ENCODE measurements at places on chromosomes 1 and 21.

DNA sequence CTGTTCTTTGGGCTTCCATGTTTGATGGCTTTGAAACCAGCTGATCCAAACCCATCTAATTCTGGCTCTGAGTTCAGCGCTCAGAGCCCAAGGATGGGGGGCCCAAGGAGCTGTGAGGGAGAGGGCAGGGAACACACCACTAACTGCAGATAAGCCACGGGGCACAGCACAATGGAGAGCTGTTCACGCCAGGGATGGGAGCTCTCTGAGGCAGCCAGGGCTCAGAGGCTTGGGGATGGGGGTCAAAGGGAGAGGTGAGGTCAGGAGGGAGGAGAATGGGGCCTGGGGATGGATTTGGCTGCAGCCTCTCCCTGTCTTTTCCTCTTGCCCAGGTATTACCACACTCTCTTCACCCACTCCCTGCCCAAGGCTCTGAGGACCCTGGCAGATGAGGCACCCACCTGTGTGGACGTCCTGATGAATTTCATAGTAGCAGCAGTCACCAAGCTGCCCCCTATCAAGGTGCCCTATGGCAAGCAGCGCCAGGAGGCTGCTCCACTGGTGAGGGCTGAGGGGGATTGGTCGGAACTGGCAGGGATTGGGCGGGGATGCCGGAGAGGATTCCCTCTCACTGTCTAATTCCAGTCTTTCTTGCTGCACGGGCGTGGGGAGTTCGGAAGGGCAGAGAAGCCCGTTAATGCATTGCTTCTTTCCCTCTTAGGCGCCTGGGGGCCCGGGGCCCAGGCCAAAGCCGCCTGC, 11.3 kb downstream of the SLC30A2 start:
- peak; percentile 38 for DNase-seq

DNA sequence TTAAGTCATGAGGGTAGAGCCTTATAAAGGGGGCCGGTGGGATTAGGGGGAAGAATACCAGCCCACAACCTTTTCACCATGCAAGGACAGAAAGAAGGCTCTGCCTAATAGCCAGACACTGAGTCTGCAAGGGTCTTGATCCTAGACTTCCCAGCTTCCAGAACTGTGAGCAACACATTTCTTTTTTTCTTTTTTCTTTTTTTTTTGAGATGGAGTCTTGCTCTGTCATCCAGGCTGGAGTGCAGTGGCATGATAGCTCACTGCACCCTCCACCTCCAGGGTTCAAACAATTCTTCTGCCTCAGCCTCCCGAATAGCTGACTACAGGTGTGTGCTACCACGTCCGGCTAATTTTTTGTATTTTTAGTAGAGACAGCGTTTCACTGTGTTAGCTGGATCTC, 1.7 kb upstream of the ARL8A start:
- no peak for DNase-seq

DNA sequence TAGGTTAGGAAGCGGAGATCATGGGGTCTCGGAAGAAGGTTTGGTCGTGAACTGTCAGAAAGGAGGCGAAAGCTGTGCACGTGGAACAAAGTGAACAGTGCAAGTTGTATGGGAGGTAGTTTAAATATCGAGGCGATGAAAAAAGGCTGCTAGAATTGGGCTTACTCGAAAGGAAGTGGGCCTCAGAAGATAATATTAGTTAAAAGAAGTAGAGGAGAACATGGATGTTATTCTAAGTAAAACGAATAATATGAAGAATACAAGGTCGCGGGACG, 571 bp downstream of the WDR3 start:
- no peak for DNase-seq

DNA sequence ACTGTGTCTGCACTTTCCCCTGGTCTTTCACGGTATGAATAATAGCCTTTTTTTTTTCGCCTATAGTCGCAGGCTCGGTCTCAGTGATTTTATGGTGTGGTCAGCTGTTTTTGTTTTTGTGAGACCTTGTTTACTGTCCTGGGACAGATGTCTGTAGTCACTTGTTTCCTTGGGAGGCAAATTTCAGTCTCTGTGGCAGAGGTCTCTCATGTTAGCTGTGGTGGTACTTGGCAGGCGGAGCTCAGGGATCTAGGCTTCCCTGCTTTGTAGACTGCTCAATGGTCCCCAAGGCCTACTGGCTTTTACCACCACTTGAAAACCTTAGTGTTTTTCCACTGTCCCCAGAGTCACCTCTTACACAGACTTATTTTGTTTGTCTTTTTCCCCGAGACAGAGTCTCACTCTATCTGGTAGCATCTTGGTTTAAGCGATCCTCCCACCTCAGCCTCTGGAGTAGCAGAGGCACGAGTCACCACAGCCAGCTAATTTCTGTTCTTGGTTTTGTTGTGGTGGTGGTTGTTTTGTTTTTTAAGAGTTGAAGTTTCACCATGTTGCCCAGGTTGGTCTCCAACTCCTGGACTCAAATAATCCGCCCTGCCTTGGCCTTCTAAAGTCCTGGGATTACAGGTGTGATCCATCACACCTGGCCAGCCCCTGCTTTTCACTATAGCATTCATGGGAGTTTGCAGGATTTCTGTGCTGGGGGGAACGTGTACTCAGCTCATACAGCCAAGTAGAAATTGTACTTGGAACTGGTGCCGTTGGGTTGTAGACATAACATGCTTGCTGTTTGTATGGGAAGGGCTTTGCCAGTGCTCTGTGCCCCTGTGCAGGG, 10.3 kb downstream of the RNU1-2 start:
- peak; percentile 41 for DNase-seq

- no peak for DNase-seq
Measured at GRCh38 chr1:154884869-154885701, 15.0 kb upstream of the KCNN3 start.

- no peak for DNase-seq
Measured at GRCh38 chr1:248750496-248750895, 5.1 kb downstream of the LYPD8 start.

GRCh38 chr21:15788847-15789523, 59.2 kb downstream of the USP25 start:
- peak; percentile 69 for DNase-seq

- DNase-seq, result no peak
Measured at GRCh38 chr21:14833666-14834351, 231.0 kb downstream of the NRIP1 start.

DNA sequence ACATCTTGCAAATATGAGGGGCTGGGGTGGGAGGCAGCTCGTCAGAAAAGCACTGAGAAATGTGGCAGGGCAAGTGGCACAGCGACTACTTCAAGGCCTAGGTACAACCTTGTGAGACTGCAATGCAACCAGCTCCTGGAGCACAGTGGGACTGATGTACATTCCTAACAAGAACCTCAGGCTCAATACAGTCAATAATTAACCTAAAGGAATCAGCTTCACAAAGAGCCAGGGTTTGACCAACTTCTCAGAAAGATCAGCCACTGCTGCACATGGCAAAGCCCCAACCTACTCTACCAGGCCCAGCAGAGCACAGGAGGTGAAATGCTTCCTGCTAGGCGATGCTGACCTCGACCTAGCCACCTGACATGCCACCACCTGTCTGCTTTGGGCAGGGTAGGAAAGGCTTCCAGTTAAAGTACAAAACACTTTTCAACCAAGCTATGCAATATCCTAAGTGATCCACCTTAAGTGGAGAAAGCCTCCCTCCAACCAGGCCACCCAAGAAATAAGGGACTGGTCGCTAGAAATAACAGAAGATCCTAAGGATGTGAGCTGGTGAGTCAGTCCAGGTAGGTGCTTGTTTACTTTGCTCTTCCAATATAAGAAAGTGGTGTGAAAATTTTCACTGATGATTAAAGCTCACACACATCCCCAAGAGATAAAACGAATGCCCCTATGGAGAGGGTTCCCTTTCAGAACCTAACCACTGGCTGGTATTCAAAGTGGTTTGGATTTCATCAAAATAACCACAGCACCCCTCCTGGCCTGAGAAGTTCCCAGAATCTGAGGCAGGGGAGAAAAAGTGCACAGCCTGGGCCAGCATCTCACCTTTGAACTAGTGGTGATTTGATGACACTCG, 2.1 kb downstream of the RIPK4 start:
- DNase-seq, result no peak

GRCh38 chr1:8533124-8533523, 215.2 kb downstream of the SLC45A1 start:
- DNase-seq, result no peak

- DNase-seq, result no peak
Measured at GRCh38 chr1:79255421-79255820, 248.9 kb upstream of the ADGRL4 start.

DNA sequence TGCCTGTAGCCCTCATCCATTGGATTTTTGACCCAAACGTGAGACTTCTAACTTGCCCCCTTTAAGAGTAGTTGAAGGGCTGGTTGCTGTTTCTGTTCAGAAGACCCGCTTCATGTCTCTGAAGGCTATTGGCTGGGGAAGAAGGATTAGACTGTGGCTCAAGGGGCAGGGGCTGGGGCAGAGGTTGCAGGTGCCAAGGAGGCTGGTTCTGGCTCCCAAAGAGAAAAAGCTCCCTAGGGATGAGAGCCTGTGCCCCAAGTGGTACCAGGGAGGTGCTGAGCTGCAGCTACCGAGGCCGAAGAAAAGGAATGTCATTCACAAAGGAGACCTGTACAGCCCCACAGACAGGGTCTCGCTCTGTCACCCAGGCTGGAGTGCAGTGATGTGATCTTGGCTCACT, 5.8 kb downstream of the WNT3A start:
- DNase-seq, result no peak

DNA sequence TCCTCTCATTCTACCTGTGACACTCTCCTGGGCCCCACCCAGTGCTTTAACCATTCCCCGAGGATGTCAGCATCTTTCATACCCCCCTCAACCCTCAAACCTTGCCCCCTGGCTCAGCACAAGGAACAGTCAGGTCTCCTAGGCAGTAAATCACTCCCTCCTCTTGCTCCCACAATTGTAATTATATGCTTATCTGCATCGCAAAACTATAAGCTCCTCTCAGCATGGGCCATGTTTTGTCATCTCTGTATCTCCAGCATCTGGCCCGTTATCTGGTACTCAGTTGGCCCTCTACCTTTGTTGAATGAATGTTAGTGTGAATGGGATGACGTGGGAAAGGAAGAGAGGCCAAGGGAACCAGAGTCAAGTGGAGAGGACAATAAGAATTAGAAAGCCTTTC, 2.8 kb upstream of the ELOVL1 start:
- DNase-seq, result no peak

DNA sequence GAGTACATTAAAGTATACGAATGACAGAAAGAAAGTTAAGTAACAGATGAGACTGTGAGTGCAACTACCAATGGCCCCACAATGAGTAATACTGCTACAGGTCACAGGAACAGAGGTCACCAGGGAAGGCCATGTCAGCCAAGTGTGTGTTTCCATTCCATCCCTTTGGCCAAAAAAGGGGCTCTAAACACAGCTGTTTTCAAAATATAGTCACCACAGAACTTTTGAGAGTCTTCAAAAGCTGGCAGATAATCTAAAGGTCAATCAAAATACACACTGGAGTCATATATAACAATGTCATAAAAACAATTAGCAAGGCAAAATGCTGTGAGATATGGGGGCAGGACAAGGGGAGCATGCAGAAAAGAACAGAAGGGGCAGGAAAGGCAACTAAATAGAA, 10.2 kb downstream of the USP24 start:
- peak; percentile 35 for DNase-seq

DNA sequence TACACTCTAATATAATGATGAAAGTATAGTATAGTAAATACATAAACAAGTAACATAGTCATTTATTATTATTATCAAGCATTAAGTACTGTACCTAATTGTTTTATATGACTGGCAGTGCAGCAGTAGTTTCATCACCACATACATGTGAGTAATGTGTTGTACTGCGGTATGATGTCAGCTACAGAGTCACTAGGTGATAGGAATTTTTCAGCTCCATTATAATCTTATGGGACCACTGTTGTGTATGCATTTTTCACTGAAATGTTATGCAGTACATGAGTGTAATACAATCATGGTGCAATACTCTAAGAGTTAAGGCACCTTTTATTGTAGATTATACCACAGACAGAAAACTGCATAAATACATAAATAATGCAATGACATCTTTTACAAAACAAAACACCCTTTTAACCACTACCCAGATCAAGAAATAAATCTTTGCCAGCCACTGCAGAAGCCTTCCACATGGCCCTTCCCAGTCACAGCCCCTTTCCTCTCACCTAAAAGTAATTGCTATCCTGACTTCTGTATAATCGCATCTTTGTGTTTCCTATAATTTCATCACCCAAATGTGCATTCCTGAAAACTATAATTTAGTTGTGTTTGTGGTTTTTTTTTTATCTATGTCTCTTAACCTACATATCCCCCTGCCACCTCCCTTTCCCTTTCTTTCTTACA, 16.3 kb downstream of the ABCD3 start:
- DNase-seq, result peak; percentile 31

GRCh38 chr21:36716836-36717235, 17.9 kb downstream of the SIM2 start:
- DNase-seq, result no peak

DNA sequence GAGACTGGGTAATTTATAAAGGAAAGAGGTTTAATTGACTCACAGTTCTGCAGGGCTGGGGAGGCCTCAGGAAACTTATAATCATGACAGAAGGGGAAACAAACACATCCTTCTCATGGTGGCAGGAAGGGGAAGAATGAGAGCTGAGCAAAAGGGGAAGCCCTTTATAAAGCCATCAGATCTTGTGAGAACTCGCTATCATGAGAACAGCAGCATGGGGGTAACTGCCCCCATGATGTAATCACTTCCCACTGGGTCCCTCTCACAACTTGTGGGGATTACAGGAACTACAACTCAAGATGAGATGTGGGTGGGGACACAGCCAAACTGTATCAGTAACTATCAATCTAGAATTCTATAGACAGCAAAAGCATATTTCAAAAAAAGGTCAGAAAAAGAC, 64.7 kb upstream of the ACTRT2 start:
- DNase-seq, result no peak

- peak; percentile 82 for DNase-seq
Measured at GRCh38 chr1:91404151-91405012, at the start of gene HFM1. Gene HFM1 (minus strand): TSS chr1:91404837. CDS start chr1:91401082, 3,755 bp downstream.

DNA sequence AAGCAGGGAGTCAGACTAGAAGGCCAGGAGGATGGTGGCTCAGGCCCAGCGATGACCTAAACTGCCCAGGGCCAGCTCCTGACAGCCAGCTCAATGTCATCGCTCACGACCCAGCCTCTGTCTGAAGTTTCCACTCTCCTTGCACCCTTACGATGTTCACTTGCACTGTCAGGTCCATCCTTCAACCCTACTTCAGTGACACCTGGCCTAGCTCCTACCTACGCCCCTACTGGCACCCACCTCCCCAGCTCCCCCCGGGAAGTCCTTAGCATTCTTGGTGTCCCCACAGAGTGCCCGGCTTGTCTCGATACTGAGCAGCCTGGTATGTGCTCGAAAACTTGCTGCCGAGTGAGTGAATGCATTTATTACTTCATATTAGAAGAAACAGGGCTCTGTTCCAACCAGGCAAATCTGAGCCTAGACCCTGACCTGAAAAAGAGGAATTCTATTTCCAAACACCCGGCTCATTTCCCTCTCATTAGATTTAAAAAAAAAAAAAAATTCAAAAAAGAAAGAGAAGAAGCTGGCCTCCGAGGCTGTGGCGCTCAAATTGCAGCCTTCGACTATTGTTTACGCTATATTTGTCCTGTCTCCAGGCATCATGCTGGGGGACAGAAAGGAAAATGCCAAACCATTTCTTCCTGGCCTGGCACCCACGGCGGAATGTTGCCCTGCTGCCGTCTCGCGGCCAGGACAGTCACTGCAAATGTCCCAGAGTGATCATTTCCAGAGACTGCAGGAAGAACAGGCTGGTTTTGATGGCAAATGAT, 29.8 kb upstream of the LRRC38 start:
- DNase-seq, result no peak

Data from ELR (cell line).